ENCODE measurements at places on chromosomes 11 and 22.

GRCh38 chr11:46675949-46676348 lies 24.5 kb downstream of the ARHGAP1 start:
- no peak for DNase-seq

GRCh38 chr11:74822170-74822569 lies 73.5 kb downstream of the RNF169 start:
- DNase-seq: no peak

GRCh38 chr11:59616396-59616982 lies 915 bp upstream of the OSBP start:
- DNase-seq: no peak

DNA sequence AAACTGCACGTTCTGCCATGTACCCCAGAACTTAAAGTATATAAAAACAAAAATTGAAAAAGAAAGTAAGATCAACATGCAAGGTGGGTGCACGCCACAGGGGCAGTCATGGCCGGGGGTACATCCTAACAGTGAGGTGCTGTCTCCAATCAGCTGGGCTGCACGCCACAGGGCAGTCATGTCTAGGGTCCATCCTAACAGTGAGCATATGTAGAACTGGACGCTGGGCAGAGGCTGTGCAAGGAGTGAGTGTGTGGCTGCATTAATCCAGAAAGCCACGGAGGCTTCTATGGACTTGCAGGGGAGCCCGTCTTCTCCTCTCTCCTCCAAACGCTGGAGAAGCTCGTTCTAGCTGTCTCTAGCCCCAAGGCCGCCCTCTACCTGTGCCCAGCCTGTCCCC lies 1105.0 kb downstream of the BRD1 start:
- no peak for DNase-seq

DNA sequence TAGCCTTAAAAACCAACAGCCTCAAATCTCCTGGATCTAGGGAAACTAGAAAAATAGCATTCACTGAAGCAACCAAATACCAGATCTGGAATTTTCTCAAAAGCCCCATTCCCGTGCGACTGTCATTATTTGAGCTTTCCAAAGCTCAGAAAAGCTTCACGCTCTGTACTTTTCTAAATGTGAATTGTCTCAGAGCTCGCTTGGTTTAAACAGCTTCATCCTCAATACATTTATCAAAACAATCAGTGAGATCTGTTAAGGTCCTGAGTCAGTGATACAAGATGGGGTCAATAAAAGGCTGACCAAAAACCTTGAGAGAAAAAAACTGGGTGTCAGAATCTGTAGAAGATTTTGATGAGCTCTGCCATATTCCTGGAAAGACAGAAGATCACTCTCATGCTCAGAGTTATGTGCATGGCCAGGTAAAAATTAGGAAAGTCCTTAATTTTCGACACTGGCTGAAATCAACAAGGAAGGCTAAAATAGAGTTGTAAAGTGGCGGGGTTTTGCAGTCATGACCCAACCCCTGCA lies 60.2 kb upstream of the VPREB1 start:
- DNase-seq: no peak
